ENCODE measurements at places on chromosomes 4 and X.

GRCh38 chrX:109623997-109624396, 975 bp downstream of the KCNE5 start:
- no peak for DNase-seq
- H3K36me3 ChIP-seq = no peaks in the 10 kb centered on the region
- no peak overlapping the region for H3K4me3 ChIP-seq
- no peaks in the 10 kb centered on the region for H3K27me3 ChIP-seq

GRCh38 chrX:122187069-122187713, 996.9 kb upstream of the GRIA3 start:
- no peaks in the 10 kb centered on the region for H3K4me1 ChIP-seq
- H3K27ac ChIP-seq = no peak overlapping the region
- DNase-seq = no peak
- H3K27me3 ChIP-seq = no peaks in the 10 kb centered on the region

- no peak overlapping the region for H3K27ac ChIP-seq
- DNase-seq = no peak
- H3K4me3 ChIP-seq = no peak overlapping the region
- no peaks in the 10 kb centered on the region for H3K36me3 ChIP-seq
- no peaks in the 10 kb centered on the region for H3K4me1 ChIP-seq
- H3K27me3 ChIP-seq = no peaks in the 10 kb centered on the region
Measured at GRCh38 chrX:39133971-39134370, 332.7 kb downstream of the MID1IP1 start.

GRCh38 chr4:39118034-39118658, 56.1 kb downstream of the KLHL5 start:
- no peak overlapping the region for H3K4me3 ChIP-seq
- H3K27ac ChIP-seq = no peak overlapping the region
- no peak for DNase-seq
- peaks cover 10% of the 10 kb centered on the region for H3K36me3 ChIP-seq
- H3K4me1 ChIP-seq = no peaks in the 10 kb centered on the region
- no peaks in the 10 kb centered on the region for H3K27me3 ChIP-seq

DNA sequence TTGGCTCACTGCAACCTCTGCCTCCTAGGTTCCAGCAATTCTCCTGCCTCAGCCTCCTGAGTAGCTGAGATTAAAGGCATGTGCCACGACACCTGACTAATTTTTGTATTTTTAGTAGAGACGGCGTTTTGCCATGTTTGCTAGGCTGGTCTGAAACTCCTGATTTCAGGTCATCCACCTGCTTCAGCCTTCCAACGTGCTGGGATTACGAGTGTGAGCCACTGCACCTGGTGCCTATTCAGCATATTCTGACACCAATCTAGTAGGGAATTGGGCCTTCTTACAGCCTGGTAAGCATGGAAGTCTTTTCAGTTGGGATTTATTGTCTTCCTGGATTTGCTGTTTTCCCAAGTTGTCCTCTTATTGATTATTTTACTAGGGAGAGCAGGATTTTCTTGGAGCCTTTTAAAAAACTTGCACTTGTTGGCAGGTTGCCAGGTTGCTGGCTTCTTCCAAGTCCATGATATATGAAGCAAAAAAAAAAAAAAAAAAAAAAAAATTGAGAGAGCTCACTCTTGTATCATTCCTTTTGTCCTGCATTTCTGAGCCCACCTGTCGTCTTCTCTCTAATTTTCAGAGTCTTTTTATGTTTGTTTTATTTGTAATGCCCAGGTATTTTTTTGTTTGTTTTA, 43.7 kb downstream of the TMPRSS11E start:
- no peaks in the 10 kb centered on the region for H3K36me3 ChIP-seq
- no peaks in the 10 kb centered on the region for H3K4me1 ChIP-seq
- H3K27me3 ChIP-seq = no peaks in the 10 kb centered on the region

- H3K4me1 ChIP-seq = no peaks in the 10 kb centered on the region
- peak; percentile 33 for DNase-seq
- peak overlapping the region; percentile 48 for H3K4me3 ChIP-seq
- peak overlapping the region; percentile 79 for H3K27ac ChIP-seq
- no peaks in the 10 kb centered on the region for H3K27me3 ChIP-seq
Measured at GRCh38 chrX:49166914-49167739, 4.6 kb downstream of the MAGIX start.

GRCh38 chrX:67725471-67725870, 181.7 kb downstream of the AR start:
- H3K27me3 ChIP-seq = no peaks in the 10 kb centered on the region
- H3K4me1 ChIP-seq = peaks cover 1% of the 10 kb centered on the region
- DNase-seq = no peak
- H3K4me3 ChIP-seq = no peak overlapping the region
- no peak overlapping the region for H3K27ac ChIP-seq

Data from kidney (tissue), 22 donors.